Stimulated activated CD4-positive, alpha-beta T cell treated with anti-CD3 and anti-CD28 coated beads, Interleukin-15, amount 100 ng/mL, for 48 hours (primary cell): ENCODE measurements at places on chromosomes 16 and 17.

GRCh38 chr17:77205396-77206125 lies 64.8 kb downstream of the SEC14L1 start:
- DNase-seq: no peak

- DNase-seq: no peak
Measured at GRCh38 chr17:50465171-50465570, 3.5 kb downstream of the CHAD start.

DNA sequence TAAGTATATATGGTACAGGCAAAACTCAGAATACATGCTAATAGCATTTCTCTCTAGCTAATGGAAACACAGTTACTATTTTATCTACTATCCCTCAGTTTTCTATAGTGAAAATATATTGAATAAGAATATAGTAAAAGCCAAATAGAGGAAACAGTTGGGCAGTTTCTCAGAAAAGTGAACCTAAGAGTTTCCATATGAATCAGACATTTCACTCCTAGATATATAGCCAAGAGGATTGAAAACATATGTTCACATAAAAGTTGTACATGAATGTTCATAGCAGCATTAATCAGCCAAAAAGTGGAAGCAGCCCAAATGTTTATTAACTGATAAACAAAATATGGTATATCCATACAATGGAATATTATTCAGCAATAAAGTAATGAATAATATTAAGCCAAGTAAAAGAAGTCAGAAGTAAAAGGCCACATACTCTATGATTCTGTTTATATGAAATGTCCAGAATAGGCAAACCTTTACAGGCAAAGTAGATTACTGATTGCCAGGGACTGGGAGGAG lies 134.6 kb downstream of the CYB561 start:
- no peak for DNase-seq

GRCh38 chr17:76734080-76734840 lies 2.9 kb downstream of the SRSF2 start:
- no peak for DNase-seq

DNA sequence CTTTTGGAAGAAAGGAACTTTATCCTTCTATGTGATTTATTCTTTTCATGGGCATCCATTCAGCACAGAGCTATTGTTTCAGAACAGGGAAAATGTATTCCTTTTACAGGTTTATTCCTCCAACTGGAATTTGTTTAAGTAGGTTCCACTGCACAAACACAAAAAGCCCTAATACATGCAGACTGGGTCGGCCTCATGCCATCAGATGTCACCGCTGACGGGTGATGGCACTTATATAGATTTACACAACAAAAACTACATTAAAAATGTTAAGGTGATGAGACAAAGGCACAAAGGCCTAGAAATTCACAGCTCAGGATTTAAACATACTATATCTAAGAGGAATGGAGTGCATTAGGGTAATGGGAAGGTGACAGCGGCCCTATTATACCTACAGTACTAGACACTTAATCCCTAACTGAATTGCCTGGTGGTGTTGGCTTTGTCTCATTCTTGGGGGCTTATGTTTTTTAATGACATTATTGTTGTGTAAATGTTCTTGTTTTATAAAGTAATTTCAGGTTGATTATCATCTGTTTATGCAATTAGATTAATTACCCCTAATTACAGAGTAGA lies 276.4 kb upstream of the PSMD7 start:
- no peak for DNase-seq

- no peak for DNase-seq
Measured at GRCh38 chr17:11997972-11998233, 628 bp upstream of the ZNF18 start.
